Smooth muscle cell of bladder (primary cell): ENCODE measurements at places on chromosomes 11 and 22. TPM values are rescaled to one million over a fixed set of nuclear protein-coding genes. Genes with fewer than 3 reads are reported as not detected.

Gene HOATZ
- total RNA-seq: not detected in 2 replicates

Gene APOBEC3B
- 0.37 and 0.43 TPM in 2 replicates for total RNA-seq

Gene SLC22A6
- not detected in 2 replicates for total RNA-seq

Gene HEPHL1
- 0.14 TPM in 1 of 2 replicates, not detected in the other for total RNA-seq

Gene DRICH1
- total RNA-seq: 0.37 TPM in 1 of 2 replicates, not detected in the other

Gene NUP50
- 29.1 and 34.3 TPM in 2 replicates for total RNA-seq

Gene OR52E8
- not detected in 2 replicates for total RNA-seq

Gene WNT11
- 0.28 and 1.1 TPM in 2 replicates for total RNA-seq

Gene DEUP1
- total RNA-seq: not detected in 2 replicates

Gene OR52N4
- not detected in 2 replicates for total RNA-seq

Gene RAG2
- not detected in 2 replicates for total RNA-seq

Gene EXPH5
- total RNA-seq: 0.09 and 1.00 TPM in 2 replicates

Gene TRPM5
- total RNA-seq: not detected in 2 replicates

Gene PRAME
- not detected in 2 replicates for total RNA-seq

Gene UBQLNL
- 0.14 and 0.18 TPM in 2 replicates for total RNA-seq

Gene OR51E1
- total RNA-seq: 0.09 TPM in 1 of 2 replicates, not detected in the other

Gene C11orf21
- total RNA-seq: not detected in 2 replicates

Gene OR10G8
- total RNA-seq: not detected in 2 replicates

Gene C22orf15
- 3.0 and 4.3 TPM in 2 replicates for total RNA-seq

Gene KCNK4
- not detected in 2 replicates for total RNA-seq

Gene MS4A6A
- total RNA-seq: not detected in 2 replicates

Gene MMP8
- total RNA-seq: under 0.01 TPM in 1 of 2 replicates, not detected in the other

Gene TENM4
- 5.0 and 16.4 TPM in 2 replicates for total RNA-seq
